ENCODE measurements at places on chromosomes 16 and 17.

GRCh38 chr17:2719861-2720260 is 8.3 kb upstream of the CLUH start:
- no peak for DNase-seq

DNA sequence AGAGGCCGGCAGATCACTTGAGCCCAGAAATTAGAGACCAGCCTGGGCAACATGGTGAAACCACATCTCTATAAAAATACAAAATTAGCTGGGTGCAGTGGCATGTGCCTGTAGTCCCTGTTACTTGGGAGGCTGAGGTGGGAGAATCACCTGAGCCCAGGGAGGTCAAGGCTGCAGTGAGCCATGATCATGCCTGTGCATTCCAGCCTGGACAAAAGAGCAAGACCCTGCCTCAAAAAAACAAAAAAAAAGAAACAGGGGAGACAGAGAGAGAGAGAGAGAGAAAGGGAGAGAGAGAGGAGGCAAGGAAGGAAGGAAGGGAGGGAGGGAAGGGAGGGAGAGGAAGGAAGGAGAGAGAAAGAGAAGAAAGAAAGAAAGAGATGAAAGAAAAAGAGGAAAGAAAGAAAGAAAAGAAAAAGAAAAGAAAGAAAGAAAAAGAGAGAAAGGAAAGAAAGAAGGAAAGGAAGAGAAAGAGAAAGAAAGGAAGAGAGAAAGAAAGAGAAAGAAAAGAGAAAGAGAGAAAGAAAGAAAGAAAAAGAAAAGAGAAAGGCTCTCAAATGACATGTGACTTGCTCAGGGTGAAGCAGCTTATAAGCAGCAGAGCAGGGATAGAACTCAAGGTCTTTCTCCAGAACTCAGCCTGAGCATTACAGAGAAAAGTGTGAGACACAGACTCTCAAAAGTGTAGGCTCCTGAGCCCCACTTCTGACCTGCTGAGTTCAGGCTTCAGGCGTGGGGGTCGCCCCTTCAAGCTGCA is 15.5 kb downstream of the CX3CL1 start:
- DNase-seq = no peak

- DNase-seq = no peak
Measured at GRCh38 chr16:86203557-86204275, 304.8 kb downstream of the IRF8 start.

- DNase-seq = no peak
Measured at GRCh38 chr16:66681676-66682075, 14.9 kb downstream of the CMTM4 start.

GRCh38 chr16:2008009-2008526 is 1.6 kb downstream of the ZNF598 start:
- no peak for DNase-seq

- DNase-seq = no peak
Measured at GRCh38 chr17:57512258-57512657, 232.8 kb downstream of the CCDC182 start.

- no peak for DNase-seq
Measured at GRCh38 chr17:1592751-1593629, 30.4 kb upstream of the PITPNA start.

- DNase-seq = no peak
Measured at GRCh38 chr17:19440421-19440820, 29.4 kb downstream of the RNF112 start.

DNA sequence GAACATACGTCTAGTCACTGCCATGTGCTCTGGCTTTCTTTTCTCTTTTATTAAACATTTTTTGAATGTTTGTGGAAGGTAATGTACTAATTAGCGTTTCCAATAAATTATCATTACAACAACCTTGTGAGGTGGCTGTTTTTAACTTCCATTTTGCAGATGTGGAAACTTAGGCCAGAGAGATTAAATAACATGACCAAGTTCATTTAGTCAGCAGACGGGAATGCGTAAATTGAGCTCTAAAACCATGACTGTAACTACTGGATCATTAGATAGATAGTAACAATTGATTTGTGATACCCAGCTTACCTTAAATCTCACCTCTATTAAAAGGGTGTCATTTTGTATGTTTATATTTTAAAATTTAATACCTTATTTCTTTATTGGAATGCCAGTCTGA is 49.4 kb downstream of the RABEP1 start:
- no peak for DNase-seq

- no peak for DNase-seq
Measured at GRCh38 chr16:13864689-13865088, 55.3 kb upstream of the ERCC4 start.

DNA sequence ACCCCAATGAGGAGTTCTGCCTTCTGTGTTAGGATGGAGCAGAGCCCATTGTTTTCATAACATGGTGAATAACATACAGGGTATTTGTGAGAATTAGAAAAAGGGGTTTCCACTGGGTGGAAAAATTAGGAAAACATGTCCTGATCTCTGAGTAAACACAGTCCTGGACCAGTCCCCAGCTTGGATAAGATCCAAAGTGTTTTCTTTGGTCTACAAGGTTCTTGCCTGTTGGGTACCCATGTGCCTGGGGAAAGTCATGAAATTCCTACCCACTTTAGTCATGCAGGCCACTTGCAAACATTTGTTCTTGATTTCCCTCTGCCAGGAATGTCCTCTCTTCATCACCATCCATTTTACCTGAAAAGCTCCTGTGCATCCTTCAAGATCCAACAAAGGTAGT is 164.8 kb upstream of the DYNLRB2 start:
- DNase-seq = no peak

- no peak for DNase-seq
Measured at GRCh38 chr17:10463402-10463801, 6.0 kb downstream of the MYH4 start.

- no peak for DNase-seq
Measured at GRCh38 chr17:39365872-39366271, 35.6 kb downstream of the FBXL20 start.

DNA sequence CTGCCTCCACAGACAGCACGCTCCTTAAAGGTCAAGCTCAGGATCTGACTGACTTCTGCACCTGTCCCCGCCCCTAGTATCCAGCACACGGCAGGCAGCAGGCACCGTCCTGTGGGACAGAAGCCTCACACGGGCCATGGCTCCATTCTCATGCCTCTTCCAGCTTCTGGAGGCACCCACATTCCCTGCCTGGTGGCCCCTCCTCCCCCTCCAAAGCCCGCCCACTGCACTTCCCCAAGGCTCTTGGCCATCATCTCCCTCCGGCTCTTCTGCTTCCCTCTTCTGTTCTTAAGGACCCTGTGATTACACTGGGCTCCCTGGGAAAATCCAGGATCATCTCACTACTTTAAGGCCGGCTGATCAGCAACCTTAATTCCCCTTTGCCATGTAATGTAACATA is 3.5 kb downstream of the CANT1 start:
- peak; percentile 9 for DNase-seq

DNA sequence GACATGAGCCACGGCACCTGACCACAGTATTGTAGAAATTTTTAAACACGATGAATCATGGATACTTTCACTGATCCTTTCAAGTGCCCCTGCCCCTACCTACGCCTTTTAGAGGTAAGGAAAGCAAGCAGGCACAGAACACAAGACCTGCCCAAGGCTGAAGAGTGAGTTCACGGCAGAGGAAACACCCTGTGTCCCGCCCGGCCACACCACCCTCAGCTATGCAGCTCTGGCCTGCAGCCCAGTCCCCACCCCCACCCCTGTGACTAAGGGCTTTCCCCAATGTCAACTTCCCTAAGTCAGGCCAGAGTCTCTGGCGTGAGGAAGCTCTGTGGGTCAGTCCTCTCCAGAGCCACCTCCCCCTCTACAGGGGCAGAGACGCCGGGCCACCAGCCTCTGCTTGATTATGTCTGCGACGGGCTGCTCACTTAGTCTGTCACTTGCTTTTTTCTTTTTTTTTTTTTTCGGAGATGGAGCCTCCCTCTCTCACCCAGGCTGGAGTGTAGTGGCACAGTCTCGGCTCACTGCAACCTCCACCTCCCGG is 8.4 kb downstream of the SLC16A5 start:
- no peak for DNase-seq

DNA sequence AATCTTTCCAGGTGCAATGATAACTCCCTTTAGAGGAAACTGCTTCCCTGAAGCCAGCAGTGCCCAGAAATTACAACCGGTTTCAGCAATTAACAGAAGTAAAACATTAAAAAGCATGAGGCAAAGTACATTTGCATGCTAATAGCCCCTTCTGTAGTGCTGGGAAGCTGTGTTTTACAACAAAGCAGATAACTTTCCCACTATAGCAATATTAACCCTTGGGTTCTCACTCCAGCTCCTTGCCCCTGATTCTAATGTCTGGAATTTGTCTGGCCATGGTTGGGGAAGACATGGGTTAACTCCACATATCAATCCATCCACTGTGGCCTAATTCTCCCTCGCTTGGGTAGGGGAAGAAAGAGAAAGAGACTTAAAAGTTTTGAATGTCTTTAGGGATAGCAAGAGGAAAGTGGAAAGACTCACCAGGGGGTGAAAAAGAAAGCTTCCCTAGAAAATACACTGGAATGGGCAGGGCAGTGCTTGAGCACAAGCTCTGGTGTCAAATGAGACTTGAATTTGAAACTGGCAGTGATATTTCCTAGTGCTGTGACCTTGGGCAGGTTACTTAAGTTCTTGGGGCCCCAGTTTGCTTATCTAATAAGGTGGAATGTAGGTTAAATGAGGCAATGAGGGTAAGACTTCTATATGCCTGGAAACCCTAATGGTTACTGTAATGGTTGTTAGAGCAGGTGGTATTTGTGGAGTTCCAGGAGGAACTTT is 102.0 kb downstream of the SOX9 start:
- DNase-seq = no peak

GRCh38 chr17:44087319-44087718 is 16.8 kb downstream of the G6PC3 start:
- DNase-seq = no peak

DNA sequence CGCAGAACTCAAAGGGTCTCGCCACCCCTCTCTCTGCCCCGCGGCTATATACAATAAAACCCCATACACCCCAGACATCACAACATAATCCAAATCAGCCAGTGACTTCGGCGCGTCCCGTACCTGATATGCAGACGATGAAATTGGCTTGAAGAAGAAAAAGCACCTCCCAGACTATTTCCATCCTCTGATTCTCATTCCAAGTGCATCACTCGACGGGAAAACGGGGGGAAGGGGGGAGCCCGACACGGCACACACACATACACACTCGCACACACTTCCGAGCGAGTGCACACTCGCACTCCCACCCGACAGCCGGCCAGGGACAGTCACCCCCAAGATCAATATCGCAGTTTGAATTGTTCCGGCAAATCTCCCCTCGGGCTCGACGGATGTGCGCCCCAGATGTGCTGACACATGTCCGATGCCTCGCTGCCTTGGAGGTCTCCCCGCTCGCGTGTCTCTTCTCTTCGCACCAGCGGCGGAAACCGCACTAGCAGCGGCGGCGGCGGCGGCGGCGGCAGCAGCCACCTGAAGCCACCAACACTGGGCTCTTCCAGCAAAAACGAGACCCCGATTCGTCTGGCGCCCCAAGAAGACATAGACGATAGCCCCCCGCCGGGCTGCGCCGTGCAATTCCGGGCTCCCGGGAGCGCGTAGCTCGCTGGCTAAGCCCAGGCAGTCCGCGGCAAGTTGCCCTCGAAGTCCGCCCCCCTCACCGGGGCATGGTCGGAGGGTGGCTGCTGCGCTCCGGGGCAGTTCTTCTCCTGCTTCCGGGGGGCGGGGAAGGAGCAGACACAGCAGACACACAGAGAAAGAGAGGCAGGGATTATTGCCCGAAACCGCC is 688 bp downstream of the CA10 start:
- no peak for DNase-seq

DNA sequence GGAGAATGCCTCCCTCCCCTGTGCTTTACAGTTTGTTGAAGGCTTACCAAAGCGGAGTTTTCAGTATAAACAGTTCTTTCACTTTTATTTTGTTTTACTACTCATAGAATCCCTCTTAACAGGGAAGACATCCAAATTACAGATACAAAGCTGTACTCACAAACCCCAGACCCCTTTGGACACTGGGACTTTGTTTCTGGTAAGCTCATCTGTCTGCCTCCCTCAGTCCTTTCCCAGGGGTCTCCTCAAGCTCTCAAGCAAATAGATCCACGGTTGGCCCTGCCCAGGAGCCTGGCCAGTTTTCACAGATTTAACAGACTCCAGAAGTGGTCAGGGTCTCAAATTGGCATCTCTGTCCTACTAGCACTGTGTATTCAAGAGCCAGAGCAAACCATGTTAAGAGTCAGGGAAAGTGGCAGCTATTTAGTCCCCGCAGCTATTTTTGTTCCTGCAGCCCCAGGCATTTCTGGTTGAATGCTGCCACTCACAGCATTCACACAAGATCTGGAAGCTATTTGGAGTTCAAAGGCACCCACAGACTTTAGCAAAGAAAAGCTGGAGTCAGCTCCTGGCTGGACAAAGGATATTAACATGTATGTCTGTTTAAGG is 54.2 kb downstream of the TMEM100 start:
- no peak for DNase-seq

GRCh38 chr17:5797447-5798050 is 213.2 kb upstream of the NLRP1 start:
- no peak for DNase-seq

DNA sequence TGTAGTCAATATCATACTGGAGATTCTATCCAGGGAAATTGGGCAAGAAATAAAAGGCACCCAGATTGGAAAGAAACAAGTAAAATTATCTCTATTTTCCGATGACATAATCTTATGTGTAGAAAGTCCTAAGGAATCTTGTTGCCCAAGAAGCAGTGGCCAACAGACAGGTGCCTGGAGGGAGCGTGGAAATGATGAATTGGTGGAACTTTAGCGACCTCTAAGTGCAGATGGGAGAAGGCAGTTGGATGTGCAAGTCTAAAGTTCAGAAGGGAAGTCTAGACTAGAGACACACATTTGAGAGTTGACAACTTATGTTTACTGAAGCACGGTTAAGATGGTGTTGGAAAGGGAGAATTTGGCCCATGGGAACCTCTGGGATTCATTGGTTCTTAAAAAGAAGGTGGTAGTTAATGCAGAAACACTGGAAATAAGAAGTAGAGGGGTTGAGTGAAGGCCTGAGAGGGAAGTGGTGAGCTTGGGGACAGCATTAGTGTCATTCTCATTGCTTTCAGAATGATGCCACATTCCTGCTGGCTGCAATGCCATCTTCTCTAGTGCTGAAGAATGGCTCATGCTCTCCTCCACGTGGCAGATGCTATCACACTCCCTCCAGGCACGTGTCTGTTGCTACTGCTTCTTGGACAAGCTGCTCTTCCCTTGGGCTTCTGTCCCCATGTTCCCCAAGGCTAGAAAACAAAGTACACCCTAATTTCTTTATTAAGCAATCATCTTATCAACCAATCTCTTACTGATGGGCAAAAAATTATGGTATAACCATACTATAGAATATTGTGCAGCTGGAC is 24.0 kb downstream of the TAT start:
- no peak for DNase-seq

GRCh38 chr17:81831957-81832607 is 1.0 kb downstream of the MCRIP1 start:
- DNase-seq = peak; percentile 35

- DNase-seq = no peak
Measured at GRCh38 chr16:65837464-65837863, 529.0 kb upstream of the CDH5 start.
